ENCODE measurements at places on chromosomes 7 and 10.

DNA sequence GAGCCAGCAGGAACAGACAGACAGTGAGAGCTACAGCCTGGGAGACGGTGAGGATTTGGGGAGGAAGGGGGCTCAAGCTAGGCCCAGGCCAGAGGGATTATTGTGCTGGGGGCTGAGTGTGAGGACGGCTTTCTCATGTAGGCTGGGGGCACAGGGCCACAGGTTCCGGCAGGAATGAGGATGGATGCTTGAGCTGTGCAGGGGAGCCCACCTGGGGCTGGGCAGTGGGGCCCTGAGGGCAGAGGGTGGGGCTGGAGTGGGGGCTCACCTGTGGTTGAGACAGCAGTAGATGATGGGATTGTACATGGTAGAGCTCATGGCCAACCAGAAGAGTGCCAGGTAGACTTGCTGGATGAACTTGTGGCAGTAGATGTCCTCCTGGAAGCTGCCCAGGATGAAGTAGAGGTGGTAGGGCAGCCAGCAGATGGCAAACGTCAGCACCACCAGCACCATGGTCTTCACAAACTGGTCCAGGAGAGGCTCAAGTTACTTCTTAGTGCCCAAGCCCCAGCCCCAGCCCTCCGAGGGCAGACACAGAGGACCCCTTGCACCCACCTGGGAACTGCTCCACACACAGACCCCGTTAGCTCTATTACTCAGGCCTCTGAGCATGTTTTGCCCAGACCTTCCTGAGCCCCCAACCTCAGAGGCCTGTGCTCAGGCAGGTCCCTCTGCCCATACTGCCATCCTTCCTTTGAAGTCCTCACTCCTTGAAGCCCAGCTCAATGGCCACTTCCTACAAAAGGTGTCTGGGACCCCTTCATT is 9.7 kb downstream of the TACR2 start:
- DNase-seq = no peak

- DNase-seq = no peak
Measured at GRCh38 chr7:47333959-47334358, 248.0 kb downstream of the TNS3 start.

GRCh38 chr7:137946011-137946410 is 55.9 kb downstream of the CREB3L2 start:
- DNase-seq = no peak

GRCh38 chr7:134919240-134919641 is 67.1 kb upstream of the AGBL3 start:
- no peak for DNase-seq

DNA sequence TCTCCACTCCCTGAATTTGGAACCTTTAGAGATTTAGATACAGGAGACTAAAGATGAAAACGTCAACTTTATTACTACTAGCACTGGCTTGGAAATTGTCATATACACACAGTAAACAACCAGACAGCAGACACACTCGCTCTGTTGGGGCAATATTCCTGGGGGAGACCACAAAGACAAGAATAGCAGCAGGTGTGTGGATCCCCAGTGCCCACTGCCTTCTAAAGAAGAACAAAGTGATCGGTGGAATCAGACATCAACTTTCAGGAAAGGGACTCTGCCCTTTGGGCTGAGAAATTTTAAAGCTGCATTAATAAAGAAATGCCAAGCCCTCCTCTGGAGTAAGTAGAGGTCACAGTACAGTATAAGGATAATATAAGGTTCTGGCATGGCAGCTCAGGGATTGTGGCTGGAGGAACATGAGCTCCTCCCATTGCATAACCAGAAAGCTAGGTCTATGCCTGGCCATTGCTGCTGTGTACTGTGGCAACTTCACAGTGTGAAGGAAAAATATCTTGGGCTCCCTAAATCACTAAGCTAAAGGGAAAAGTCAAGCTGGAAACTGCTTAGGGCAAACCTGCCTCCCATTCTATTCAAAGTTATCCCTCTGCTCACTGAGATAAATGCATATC is 57.1 kb upstream of the ANKRD1 start:
- DNase-seq = no peak

DNA sequence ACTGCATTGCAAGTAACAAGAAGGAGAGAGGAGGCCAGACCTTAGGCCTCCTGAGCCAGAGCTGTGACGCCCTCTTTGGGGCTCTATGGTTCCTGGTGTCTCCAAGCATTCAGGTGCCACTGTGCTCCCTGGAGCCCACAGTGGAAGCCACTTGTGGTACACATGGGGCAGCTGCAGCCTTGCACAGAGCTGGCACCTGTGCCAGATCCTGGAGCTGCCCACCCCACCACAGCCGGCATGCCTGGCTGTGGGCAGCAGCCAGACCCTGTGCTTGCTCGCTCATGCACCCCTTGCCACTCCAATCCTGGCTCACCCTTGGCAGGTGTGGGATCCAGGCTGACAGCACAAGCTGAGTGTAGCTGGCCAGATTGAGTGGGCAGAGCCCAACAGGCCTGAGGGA is 173.8 kb upstream of the SMIM30 start:
- DNase-seq = no peak

DNA sequence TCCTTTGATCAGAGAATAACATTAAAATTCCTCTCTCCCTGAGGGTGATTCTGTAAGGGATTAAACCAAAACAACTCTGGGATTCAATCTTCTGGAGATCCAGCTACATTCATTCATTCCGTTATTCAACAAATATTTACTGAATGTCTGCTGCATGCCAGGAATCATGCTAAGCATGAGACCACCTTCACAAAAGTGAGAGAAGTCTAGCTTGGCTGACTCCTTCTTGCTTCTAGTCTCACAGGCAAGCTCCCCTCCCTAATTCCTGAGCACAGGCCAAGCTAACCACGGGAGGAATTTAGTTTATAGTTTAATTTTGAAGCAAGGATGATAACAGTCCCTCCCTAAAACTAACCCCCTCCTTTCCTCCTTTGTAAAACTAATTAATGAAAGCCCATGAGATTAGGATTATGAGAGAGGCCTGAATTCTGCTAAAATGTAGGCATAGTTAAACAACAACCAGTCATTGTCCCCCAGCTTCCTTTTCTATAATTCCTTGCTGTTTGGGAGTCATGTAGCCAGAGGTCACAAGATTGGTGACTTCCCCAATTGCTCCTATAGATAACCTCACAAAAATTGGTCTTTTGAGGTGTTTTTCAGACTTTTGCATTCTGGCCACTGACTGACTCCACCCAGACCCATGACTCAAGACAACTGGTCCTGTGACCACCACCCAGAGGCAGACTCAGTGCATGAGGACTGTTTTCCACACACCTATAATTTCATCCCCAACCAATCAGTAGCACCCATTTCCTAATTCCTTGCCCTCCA is 113.5 kb downstream of the ITGB8 start:
- DNase-seq = no peak

GRCh38 chr10:49113741-49114141 is 1.6 kb downstream of the VSTM4 start:
- DNase-seq = no peak

DNA sequence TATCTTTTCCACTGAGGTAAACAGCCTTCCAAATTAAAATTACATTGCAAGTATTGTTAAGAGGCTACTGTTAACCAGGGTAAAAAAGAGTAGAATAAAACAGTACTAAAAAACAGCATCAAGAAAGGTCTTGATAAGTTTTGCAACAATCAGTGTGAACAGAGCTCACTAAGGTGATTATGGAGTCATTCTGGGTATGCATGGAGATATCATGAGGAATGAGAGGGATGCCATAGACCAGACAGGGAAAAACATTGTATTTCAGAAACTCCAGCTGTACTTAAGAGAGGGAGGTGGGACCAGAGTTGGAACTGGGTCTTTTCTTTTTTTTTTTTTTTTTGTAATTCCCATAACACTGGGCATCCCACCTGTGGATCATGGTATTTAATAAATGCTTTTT is 549.6 kb downstream of the INHBA start:
- DNase-seq = no peak

DNA sequence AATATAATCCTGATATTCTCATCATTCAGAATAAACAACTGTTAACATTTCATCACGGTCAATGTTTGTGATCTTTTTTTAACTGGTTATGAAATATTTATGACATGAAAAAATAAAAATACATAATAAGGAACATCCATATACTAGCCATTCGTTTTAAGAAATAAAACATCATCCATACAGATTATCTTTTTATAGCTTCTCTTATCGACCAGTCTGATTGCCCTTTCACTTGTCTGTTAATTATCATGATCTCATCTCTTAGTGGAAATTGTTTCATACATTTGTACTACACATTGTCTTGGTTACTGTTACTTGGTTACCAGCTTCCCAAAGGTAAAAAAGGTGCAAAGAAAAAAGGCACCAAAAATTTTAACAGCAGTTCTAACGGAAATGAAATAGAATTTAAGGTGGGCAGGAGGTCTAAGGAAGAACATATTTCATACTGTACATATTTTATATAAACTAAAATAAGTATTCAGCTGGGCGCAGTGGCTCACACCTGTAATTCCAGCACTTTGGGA is 8.4 kb downstream of the ARHGAP21 start:
- DNase-seq = no peak

- no peak for DNase-seq
Measured at GRCh38 chr10:77867124-77867719, 59.3 kb downstream of the DLG5 start.

DNA sequence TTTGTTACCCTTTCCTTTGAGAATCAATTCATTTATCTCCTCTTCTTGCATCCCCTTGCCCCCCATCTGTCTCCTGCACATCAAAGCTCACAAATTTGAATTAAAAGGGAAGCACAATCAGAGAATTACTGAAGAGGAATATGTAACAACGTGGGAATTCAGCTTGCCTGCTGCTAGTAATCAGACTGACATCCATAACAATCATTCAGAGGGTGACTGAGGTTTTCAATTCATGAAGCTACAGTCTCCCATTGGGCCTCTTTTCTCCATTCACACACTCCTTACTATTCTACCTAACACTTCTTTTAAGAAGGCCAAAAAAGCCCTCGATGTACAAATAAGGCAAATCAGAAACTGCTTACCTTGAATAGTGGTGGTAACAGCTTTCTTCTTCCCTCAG is 24.3 kb upstream of the DNA2 start:
- no peak for DNase-seq

DNA sequence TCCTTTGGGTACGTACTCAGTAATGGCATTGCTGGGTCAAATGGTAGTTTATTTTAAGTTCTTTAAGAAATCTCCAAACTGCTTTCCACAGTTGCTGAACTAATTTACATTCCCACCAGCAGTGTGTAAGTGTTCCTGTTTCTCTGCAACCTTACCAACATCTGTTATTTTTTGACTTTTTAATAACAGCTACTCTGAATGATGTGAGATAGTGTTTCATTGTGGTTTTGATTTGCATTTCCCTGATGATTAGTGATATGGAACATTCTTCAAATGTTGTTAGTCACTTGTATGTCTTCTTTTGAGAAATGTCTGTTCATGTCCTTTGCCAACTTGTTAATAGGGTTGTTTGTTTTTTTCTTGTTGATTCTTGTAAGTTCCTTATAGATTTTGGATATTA is 558.9 kb downstream of the SH2D4B start:
- DNase-seq = no peak

- no peak for DNase-seq
Measured at GRCh38 chr10:119521443-119522204, 20.9 kb downstream of the RGS10 start.

DNA sequence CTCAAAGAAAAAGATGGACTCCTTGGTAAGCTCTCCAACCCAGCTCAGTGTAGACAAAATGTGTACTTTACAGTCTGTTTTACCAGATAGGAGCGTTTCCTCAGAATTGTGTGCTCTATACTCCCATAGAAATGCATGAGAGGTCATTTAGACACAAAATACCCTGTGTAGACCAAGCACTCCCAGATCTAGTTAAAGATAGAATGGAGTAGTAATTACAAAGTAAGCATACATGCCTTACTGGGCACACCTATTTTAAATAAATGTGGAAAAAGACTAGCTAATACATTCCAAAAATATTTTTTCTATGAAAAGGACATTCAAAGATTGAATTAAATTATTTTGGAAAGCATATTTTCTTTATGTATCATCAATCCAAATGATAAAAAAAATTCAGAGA is 271.9 kb upstream of the DGKB start:
- no peak for DNase-seq

GRCh38 chr10:46293228-46293627 is 6.4 kb downstream of the ANTXRL start:
- DNase-seq = no peak

DNA sequence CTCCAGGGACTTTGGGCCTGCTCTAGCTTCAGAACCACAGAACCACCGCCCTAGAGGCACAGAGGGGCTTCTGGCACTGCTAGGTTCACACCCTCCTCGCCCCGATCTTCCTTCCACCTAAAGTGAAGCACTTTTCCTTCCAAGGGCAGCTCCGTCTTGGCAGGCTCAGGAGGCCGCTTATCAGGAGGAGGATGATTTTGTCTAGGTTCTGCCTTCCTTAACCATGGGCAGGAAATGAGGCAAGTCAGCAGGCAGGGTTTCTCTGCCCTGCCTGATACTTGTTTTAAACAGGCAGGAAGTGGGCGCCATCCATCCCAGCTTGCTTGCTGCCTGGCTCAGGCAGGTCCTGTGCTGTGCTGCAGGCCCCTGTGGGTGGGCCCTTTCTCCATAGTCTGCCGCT is 8.3 kb upstream of the ATP6V0E2 start:
- peak; percentile 48 for DNase-seq

DNA sequence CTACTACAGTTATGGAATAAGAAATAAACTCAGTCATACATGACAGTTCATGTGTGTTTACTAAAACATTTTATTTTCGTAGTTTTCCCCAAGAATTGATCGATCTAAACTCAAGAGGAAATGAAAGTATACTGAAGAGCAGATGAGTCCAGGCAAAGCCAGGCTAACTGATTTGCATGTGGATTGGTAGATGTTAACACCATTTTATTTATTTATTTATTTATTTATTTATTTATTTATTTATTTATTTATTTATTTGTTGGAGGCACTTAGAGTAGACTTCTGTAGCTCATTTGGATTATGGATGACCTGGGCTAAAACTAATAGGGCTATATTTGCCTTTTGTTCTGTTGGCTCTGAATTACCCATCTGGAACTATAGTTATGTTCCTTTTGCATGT is 68.5 kb upstream of the DKK1 start:
- no peak for DNase-seq

DNA sequence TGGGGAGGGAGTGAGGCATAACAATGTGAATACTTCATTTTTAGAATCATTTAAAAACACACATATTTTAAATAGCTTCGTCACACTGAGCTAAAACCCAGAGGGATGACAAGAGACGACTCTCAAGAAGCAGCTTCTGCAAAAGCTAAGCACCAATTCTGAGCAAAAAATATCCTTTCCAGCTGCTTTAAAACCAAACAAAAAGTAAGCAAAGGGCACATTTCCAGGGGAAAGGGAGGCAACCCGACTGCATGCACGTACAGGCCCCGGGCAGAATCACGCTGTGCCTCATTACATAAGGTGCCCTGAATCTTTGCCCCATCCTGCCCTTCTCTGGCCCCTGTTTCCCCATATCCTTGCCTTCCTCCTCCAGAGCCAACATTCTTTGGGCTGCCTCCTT is 78.4 kb downstream of the DGKI start:
- DNase-seq = no peak

DNA sequence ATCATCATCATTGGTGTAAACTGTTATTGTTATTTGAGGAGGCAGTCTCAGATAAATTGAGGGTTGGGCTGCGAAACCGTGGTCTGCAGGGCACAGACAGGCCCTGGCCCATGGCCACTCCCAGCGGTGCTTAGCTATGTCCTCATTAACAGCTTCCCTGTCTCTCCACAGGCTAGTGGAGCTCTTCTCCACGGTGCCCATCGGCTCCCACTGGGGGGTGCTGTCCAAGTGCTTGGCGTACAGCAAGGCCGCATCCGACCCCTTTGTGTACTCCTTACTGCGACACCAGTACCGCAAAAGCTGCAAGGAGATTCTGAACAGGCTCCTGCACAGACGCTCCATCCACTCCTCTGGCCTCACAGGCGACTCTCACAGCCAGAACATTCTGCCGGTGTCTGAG is 21.6 kb downstream of the GPR26 start:
- no peak for DNase-seq

- no peak for DNase-seq
Measured at GRCh38 chr7:30585675-30586074, 9.0 kb upstream of the GARS1 start.
